ENCODE measurements at places on chromosomes 2 and 18.

DNA sequence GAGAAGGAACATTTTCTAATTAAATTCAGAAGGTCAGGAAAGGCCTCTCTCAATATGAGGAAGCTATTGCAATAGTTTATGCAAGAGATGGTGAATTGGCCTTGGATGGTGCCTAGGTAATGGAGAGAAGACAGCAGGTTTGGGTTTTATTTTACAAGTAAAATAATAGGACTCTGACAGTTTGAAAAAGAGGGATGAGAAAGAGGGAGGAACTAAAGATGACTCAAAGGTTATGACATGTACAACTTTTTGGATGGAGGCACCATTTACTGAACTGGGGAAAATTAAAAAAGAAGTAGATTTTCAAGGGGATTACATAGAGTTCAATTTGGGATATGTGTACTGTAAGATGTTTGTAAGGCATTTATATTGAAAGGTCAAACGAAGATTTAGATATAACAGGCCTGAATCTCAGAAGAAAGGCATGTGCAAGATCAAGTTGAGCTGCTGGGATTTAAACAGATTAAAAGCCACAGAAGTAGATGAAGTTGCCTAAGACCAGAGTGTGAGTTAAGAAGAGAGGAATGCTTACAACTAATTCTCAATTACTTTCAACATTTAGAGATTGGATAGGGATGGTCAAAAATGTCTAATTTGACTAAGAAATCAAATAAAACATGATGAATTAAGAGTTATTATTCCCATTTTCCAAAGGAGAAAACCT lies 12.3 kb upstream of the ASNSD1 start:
- DNase-seq: peak; percentile 38

DNA sequence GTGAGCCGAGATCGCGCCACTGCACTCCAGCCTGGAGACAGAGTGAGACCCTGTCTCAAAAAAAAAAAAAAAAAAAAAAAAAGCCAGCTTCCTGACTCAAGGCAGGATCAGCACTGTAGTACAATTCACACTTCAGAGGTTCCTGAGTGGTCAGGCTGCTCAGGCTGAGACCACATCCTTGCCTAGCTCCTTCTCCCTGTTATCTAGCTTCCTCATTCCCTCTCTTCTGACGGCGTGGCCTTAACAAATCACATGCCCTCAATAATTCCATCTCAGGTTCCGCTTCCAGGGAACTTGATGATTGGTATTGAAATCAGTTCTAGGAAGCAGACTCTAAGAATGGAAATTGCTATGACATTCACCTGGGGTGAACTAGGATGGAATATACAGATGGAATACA lies 29.8 kb upstream of the KDM3A start:
- DNase-seq: no peak

GRCh38 chr18:69715191-69715795 lies 232.4 kb downstream of the CD226 start:
- no peak for DNase-seq

DNA sequence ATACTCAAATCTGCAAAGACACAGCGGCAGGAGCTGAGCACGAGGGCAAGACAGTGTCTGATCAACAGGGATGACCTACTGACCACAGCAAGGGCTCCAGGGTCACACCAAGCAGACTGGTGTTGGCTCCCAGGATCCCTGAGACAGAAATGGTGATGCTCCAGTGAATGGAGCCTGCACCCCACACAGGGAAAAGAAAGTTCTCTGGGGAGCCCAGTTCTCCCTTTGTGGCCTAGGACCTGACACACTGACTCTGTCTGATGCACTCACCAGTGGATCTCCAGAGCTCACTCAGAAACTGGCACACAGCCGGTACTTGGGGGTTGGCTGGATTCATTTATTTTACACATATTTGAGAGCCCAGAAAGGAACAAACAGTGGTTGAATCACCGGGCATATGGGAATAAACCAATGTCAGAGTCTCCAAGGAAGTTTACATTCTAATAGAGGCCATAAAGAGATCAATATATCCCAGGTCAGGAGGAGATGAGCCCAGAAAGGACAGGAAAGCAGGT lies 215.6 kb upstream of the ARL4C start:
- no peak for DNase-seq

Measured in fibroblast of skin of right quadriceps (primary cell).